Thoracic aorta (tissue), 2 donors: ENCODE measurements at places on chromosomes 2 and 18. TPM values are rescaled to one million over a fixed set of nuclear protein-coding genes. Genes with fewer than 3 reads are reported as not detected.

Gene FAP
- total RNA-seq: 21.3 TPM

Gene MGAT5
- 43.9 TPM for total RNA-seq

Gene THAP4
- total RNA-seq: 31.1 TPM

Gene CYP27A1
- total RNA-seq: 37.8 TPM

Gene G6PC2
- total RNA-seq: not detected

Gene GKN2
- total RNA-seq: not detected

Gene ALPG
- not detected for total RNA-seq
